CD4-positive, alpha-beta T cell treated with Interleukin-12 subunit alpha and Interleukin-12 subunit beta, for 1 hour (primary cell): ENCODE measurements at places on chromosomes 11 and 22.

DNA sequence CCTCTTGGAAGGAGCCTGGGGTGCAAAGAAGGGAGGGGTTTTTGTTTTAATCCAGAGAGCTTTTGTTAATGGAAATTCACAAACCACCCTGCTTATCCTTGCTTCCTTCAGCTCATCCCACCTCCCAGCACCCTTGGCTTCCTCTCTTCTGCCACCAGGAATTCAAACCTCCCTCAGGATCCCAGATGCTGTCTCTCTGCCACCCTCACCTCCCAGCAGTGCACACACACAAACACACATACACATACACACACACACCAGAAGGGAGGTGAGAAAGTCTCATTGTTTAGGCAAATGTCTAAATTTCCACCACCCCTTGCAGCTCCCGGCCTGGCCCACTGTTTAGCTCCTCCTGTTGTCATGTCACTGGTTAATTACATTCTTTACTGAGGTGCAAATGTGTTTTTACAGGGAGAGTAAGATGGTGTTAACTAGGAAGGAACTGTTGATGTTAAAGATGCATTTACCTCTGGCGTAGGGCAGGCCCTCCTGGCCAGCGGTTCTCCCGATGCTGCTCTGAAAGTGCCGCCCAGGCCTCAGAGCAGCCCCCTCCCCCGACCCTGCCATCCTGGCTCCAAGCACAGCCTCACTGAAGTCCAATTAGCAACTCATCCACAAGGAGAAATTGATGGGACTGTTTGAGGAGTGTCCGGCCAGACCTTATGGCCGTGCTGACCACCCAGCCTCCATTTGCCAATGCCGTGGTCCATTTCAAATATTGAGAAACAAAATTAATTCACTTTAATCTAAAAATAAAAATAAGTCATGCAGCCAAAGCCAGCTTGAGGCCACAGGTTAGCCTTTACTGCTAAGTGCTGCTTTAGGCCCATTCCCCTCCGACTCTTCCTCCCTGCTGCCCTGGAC, 165.4 kb downstream of the FEZ1 start:
- no peak for DNase-seq

GRCh38 chr11:95088946-95089619, 563 bp upstream of the ENDOD1 start:
- DNase-seq: peak; percentile 42

DNA sequence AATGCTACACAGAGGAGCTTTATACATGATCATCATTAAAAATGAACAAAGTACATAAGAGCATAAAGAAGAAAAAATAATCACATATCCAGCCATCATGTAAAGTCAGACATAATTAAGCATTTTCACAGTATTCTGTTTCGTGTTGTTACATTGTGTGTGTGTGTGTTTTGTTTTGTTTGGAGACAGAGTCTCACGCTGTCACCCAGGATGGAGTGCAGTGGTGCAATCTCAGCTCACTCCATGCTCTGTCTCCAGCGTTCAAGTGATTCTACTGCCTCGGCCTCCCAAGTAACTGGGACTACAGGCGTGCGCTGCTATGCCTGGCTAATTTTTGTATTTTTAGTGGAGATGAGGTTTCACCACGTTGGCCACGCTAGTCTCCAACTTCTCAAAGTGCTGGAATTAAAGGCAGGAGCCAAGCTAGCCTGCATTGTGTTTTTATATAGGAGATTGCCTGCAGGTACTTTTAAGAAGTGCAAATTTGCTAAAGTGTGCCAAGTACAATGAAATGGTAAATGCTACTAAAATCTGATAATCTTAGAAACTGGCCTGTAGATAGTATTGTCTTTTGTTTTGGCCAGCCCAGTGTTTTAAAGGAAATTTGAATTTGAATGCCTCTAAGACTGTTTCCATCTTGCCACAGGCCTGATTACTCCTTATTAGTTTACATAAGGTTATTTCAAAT, 7.8 kb downstream of the CTSC start:
- no peak for DNase-seq

- DNase-seq: no peak
Measured at GRCh38 chr11:69919659-69920344, 100.6 kb upstream of the FGF3 start.

GRCh38 chr22:30304495-30305244, 15.4 kb upstream of the CASTOR1 start:
- DNase-seq: no peak

GRCh38 chr22:32765132-32765618, 36.3 kb upstream of the TIMP3 start:
- DNase-seq: no peak

GRCh38 chr11:122697636-122698167, 42.2 kb downstream of the UBASH3B start:
- DNase-seq: peak; percentile 56

GRCh38 chr11:93330446-93330984, at the start of gene DEUP1:
Gene DEUP1 (plus strand): TSS chr11:93330742. CDS start chr11:93332260, 1,518 bp downstream.
- DNase-seq: no peak

GRCh38 chr11:116217006-116217405, 555.8 kb downstream of the BUD13 start:
- no peak for DNase-seq

DNA sequence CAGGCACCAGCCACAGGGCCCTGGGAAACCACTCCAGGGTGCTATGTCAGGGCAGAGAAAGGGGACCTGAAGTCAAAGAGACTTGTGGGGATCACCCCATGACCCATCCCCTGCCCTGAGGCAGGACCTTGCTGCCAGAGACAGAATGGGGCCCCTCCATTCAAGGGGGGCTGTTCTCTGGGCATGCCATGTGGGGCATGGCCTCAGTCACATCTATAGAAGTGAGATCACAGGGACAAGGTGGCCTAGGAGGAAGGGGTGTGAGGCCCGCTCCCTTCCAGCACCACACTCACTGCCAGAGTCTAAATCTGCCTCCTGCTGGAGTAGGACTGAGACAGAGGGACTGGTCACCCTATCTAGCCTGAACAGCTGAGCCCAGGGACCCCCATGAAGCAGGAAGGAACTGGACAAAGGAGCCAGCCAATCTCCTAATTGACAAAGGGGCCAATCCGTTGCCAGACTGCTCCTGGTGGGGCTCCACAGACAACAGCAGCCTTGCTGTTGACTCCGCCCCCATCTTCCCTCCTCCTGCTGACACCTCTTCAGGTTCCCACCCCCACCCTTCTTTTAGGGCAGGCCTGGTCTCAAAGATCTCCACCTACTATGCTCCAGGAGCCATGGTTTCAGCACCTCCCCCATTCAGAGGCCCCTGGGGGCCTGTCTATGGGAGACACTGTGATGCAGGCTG, 26.0 kb downstream of the NEAT1 start:
- DNase-seq: peak; percentile 51

- no peak for DNase-seq
Measured at GRCh38 chr11:18731441-18731840, 5.5 kb upstream of the IGSF22 start.

GRCh38 chr11:47512701-47513100, 40.2 kb downstream of the CELF1 start:
- no peak for DNase-seq

- DNase-seq: no peak
Measured at GRCh38 chr11:119092880-119093842, 8.5 kb downstream of the HMBS start.

GRCh38 chr11:63277345-63277943, 34.0 kb upstream of the SLC22A25 start:
- DNase-seq: no peak

GRCh38 chr11:120911943-120912342, 112.0 kb upstream of the TBCEL start:
- no peak for DNase-seq

GRCh38 chr22:42388130-42388797, 43.9 kb downstream of the NFAM1 start:
- no peak for DNase-seq

DNA sequence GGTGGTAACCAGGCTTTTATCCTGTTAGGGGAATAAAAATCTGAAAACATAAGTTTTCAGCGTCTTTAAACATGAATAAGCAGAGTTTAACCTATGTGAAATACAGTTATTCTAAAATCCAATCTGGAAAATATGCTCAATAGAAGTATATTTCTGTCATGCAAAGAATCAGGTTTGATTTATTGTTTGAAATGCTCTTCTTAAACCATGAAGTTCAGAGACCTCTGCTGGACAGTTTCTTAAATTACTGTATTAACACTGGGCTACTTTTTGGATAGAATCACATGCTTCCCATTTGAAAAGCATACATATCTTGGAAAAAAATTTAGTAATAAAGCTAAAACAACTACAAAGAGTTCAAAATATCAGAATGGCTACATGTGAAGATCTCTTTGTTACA, 25.4 kb downstream of the APIP start:
- peak; percentile 14 for DNase-seq

- DNase-seq: no peak
Measured at GRCh38 chr11:133889188-133889587, 43.9 kb upstream of the SPATA19 start.

- DNase-seq: no peak
Measured at GRCh38 chr11:117909611-117910382, 19.4 kb downstream of the TMPRSS13 start.

DNA sequence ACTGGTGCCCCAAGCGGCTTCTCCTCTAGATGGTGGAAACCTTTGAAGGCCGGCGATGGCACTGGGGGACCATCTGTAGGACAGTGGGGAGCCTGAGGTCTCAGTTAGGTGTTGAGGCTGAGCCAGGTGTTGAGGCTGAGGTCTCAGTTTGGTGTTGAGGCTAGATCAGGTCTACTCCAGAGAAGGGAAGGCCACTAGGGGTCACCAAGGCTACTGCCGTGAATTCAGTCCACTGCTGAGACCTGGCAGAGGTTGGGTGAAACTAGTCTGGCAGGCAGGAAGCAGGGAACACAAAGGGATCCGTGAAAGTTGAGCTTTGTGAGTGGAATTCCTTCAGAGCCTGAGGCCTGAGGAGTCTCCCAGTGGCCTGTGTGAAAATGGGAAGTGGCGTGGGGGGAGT, 123.8 kb upstream of the FGF3 start:
- no peak for DNase-seq
